ENCODE measurements at places on chromosomes 7 and 10.

DNA sequence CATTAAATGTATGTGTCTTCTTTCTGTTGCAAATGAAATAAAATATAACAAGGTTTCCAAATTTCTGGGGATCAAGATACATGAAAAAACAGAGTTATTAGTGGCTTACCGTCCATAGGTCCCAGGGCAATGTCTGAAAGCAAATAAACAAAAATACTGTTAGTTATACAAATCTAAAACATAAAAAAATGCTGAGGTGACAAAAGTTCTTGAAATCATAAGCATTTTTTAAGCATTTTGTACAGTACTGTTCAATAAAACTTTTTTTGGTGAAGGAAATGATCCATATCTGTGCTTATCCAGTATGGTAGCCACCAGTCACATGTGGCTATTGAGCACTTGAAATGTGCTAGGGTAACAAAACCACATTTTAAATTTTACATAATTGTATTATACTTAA is 158.6 kb upstream of the TARP start:
- DNase-seq: no peak

DNA sequence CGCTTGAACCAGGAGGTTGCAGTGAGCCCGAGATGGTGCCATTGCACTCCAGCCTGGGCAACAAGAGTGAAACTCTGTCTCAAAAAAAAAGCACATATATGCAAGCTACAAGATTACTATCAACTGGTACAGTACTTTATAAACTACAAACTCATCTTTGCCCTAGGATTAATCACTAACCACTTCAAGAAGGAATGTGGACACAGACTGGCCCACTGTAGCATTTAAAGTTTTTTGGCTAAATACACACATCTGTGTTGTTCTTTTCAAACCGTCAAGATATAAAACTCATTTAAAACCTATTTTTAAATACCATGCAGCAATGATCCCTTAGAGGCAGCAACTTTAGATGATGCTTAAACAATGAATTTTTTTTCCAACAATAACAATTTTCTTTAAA is 205.4 kb downstream of the IMMP2L start:
- no peak for DNase-seq

- DNase-seq: no peak
These were observed 197.6 kb upstream of the STK17A start for GRCh38 chr7:43385309-43385680.

GRCh38 chr7:84611391-84611790 is 416.8 kb upstream of the SEMA3A start:
- no peak for DNase-seq

DNA sequence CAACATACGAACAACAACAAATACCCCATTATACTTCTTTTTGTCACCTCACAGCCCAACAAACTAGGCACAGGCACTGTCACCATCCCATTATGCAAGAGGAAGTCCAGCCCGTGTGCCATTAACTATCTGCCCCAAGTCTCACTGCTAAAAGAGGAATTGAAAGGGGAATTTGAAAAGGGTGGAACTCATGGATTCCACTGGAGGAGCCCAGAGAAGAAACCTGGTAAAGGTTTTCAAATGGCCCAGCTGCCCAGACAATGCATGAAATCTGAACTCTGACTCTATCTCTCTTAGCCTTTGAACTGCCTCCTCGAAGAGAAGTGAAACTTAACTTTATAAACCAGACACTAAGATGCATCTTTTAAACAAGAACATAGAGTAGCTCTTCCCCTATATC is 130.0 kb downstream of the PLXNA4 start:
- DNase-seq: no peak

DNA sequence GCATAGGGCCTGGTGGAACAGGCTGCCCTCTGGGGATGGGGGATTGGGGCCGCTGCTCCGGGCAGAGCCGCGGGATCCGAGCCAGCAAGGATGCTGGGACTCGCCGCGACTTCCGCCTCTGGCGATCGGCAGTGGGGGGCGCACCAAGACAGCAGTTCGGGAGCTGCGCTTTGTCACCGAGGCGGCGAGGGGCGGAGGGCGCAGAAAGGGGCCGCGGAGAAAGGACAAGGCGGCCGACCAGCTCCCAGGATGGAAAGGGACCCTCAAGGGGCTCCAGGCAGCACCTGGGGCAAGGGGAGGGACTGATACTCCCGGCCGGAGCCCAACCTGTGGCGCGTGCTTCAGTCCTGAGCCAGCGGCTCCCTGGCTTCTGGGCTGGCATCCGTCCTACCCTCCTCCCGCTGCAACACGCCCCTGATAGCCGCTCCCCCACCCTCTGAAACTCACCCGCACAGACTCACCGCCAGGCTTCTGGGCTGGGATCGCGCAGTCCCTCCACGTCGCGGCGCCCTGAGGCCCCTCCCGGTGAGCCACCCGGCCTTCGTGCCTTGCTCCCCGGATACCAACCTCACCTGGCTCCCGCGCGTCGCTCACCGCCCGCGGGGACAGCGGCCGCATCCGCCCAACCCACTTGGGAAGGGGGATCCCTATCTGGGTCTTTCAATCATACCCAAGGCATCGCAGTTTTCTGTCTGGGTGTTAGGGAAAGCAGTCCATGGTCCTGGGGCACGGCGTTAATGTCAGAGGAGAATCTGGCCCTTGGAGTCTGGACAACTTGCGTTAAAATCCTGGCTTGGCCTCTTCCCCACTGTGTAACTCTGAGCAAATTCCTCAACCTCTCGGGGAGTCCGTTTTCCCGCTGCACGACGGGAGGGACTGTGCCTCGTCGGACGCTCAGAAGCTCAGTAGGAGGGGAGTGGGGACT is 7.0 kb upstream of the EVX1 start:
- no peak for DNase-seq

- DNase-seq: no peak
These were observed 49.1 kb upstream of the CUX1 start for GRCh38 chr7:101768280-101768679.

DNA sequence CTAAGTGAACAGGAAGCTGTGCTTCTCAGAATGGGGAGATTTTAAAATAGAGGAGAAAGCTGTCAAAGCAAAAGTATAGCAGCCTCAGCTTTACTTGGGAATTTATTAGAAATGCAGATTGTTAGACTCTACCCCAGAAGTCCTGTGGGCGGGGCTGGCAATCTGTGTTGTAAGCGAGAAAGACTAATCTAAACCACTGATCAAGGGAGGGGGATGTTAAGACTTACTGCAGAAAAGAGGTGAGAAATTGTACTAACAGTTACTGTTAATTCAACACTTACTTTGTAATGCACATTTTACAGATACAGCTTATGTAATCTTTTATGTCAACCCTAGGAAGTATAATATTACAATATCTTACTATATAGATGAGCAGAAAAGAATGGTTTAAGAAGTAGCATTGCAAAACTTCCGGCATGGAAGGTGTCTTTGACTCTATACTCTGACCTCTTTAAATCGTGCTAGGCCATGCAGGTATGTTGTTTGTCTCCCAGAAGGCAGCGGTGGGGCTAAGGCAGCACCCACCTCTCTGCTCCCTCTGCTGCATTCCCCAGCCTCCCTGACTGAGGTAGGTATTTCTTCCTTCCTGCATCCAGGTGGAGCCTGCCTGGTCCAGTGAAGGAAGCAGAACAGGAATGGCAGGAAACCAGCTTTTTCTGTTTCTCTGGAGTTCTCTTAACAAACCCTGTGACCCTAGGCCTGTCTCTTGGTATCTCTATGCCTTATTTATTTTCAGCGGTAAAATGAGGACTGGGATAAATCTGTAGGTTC is 462.2 kb downstream of the AUTS2 start:
- no peak for DNase-seq

GRCh38 chr7:108402865-108403264 is 53.4 kb downstream of the NRCAM start:
- no peak for DNase-seq

DNA sequence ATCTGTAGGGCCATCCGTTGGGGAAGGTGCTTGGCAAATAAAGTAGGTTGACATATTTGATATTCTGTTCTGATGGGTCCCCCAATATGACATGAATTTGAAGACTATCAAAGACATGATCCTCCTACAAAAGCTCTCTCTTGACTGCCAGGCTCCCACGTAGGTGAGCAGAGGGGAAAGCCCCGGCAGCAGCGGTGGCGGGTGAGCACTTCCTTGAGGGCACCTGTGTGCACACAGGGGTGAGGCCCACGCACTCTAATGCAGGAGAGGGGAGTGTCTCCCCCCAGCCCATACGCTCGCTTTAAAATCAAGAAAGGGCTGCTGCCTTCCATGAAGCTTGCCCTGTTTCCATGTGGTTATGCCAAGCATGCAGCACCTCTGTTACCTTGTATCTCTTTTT is 100.4 kb downstream of the TAX1BP1 start:
- no peak for DNase-seq

DNA sequence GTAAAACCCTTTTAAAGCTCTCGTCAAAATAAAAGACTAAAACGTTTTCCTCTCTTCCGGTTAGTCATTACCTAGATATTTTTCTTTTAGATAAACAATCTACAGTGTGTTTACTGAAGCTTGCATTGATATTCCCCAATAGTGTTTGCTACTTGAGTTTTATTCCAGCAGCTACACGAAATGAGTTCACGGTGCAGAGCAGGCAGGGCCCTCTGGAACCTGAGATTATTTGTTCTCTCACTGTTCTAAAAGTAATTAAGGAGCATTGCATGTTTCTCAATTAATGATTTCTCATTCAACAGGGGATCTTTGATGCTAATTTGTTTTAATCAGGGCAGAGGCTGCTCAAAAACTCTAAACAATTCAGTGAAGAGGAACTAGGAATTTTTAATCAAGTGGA is 319.7 kb downstream of the GFRA1 start:
- DNase-seq: no peak

DNA sequence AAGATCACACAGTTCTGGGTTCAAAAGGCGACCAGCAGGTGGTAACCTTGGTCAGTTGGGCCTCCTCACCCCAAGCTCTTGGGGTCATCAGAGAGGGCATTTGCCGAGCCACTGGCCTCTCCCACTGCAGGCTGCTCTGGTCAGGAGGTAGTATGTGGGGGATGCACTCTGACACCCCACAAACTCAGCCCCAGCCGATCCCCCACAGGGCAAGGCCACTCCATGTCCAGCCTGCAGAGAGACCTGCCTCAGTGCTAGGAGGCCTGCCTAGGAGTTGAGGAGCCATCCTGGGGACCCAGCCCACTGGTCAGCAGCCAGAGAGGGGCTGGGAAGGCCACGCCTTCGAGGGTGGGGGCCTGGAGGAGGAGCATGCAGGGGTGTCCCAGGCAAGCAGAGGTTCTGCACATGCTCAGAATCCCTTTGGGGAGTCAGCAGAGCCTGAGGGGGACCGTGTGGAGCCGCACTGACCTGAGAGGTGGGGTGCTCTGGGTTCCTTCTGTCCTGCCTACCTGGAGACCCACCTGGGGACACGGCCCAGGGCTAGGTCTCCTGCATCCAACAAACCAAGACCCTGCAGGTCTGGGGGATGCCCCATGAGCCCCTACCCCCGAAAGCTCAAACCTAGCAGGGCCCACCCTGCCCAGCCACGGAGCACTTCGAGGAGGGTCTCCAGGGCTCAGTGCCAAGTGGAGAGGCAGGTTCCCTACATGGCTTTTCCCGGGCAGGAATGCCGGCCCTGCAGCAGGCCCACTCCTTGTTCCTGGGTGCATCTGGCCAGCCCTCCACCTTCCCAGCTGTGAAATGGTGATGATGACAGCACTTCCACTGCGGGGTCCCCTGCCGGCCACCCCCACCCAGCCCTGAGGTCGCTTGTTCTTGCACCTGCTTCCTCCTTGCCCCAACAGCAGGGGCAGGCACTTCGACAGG is 58.5 kb downstream of the RASGEF1A start:
- no peak for DNase-seq

DNA sequence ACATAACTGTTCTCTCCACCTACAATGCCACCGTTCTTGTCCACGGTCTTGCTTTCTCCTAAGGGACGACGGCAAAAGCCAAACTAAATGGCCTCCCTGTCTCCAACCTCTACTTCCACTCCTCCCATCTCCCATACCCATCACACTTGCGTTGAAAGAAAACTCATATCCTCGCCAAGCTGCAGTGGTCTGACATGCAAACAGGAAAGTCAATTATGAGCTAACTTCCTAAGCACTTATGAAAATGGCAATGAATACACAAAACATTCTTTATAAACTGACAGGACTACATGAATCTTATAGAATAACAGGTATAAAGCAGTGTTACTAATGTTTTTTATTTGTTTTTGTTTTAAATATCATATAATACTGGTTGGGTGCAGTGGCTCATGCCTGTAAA is 46.4 kb downstream of the TYW1B start:
- no peak for DNase-seq

GRCh38 chr10:24916365-24916764 is 36.0 kb downstream of the PRTFDC1 start:
- DNase-seq: no peak

GRCh38 chr7:140455743-140456142 is 23.6 kb downstream of the MKRN1 start:
- no peak for DNase-seq

DNA sequence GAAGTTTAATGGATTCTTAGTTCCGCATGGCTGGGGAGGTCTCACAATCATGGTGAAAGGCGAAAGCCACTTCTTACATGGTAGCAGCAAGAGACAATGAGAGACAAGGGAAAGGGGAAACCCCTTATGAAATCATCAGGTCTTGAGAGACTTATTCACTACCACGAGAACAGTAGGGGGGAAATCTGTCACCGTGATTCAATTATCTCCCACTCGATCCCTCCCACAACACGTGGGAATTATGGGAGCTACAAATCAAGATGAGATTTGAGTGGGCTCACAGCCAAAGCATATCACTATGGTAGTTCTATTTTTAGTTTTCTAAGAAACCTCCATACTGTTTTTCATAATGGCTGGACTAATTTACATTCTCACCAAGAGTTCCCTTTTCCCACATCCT is 36.7 kb downstream of the SPAM1 start:
- DNase-seq: no peak

- no peak for DNase-seq
These were observed 67.5 kb downstream of the NT5C2 start for GRCh38 chr10:103125323-103126267.

- DNase-seq: no peak
These were observed 730.0 kb upstream of the VSTM2A start for GRCh38 chr7:53812135-53812534.

DNA sequence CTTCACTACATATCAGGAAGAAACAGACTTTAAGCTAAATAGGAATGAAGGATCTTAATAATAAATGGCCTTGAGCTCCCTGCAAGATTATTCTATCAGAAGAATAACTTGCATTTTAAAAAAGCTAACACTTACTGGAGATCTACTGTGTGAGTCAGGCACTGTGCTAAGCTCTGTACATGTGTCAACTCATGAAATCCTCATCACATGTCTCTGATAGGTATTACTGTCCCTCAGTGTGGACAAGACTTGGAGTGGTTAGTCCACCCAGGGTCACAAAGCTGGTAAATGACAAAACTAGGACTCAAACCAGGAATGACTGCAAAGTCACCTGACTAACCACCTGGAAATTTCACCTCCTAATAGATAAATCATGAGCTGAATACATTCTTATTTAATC is 57.1 kb upstream of the KCTD7 start:
- DNase-seq: no peak

DNA sequence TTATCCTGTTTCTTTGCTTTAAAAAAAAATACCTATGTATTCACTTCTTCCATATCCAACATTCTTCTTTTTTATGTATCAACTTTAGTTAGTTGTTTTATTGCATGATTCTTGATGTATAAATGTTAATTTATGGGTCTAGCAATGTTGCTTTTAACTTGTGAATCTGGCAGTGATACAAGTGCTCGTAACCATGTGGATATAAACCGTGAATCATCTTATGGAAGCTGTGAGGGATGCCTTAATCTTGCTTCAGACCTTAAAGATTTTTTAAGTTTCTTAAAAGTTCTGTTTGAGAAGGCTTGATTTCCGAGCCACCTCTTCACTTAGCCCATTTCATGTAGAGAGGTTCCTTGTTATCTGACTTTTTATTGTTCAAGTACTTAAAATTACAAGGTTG is 25.9 kb downstream of the HELLS start:
- no peak for DNase-seq

- no peak for DNase-seq
These were observed 37.4 kb upstream of the YAE1 start for GRCh38 chr7:39528849-39529248.
